ENCODE measurements at places on chromosomes 1 and 21.

GRCh38 chr21:17709266-17709611 is 96.5 kb upstream of the BTG3 start:
- DNase-seq: no peak

GRCh38 chr21:34023691-34024373 is 49.5 kb upstream of the MRPS6 start:
- no peak for DNase-seq

DNA sequence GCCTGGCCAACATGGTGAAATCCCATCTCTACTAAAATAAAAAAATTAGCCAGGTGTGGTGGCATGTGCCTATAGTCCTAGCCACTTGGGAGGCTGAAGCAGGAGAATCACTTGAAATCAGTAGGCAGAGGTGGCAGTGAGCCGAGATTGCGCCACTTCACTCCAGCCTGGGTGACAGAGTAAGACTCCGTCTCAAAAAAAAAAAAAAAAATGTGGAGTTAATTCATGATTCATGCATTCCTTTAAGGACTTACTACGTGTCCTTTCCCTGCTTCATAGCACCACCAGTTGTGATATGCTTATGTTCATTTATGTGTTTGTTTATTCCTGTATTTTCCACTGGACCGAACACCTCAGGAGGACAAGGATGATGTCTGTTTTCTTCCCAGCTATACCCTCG is 12.7 kb upstream of the PRELP start:
- no peak for DNase-seq

DNA sequence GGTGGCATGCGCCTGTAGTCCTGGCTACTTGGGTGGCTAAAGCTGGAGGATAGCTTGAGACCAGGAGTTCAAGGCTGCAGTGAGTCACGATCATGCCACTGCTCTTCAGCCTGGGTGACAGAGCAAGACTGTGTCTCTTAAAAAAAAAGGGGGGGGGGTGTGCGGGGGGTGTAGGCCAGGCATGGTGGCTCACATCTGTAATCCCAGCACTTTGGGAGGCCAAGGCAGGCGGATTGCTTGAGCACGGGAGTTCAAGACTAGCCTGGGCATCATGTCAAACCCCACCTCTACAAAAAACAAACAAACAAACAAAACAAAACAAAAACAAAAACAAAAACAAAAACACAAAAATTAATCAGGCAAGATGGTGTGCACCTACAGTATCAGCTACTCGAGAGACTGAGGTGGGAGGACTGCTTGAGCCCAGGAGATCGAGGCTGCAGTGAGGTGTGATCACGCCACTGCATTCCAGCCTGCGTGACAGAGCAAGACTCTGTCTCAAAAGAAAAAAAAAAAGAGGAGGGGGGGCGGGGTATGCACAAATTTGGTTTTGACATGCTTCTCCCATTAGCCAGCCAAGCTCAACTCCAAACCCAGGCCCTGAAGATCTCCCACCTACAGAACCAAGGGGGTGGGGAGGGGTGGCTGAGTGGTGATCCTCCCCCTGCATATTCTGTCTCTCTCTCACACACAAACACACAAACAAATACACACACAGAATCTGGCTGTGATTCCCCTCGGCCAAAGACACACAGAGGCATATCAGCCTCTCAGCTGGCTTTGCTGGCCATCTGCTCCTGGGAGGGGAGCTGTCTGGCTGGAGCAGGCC is 3.1 kb downstream of the PTAFR start:
- no peak for DNase-seq

GRCh38 chr1:203390298-203390697 is 39.4 kb upstream of the FMOD start:
- no peak for DNase-seq

- peak; percentile 76 for DNase-seq
These were observed 26.8 kb upstream of the CRNN start for GRCh38 chr1:152440635-152441471.

GRCh38 chr1:201703621-201704438 is 125.1 kb upstream of the IPO9 start:
- DNase-seq: peak; percentile 84

DNA sequence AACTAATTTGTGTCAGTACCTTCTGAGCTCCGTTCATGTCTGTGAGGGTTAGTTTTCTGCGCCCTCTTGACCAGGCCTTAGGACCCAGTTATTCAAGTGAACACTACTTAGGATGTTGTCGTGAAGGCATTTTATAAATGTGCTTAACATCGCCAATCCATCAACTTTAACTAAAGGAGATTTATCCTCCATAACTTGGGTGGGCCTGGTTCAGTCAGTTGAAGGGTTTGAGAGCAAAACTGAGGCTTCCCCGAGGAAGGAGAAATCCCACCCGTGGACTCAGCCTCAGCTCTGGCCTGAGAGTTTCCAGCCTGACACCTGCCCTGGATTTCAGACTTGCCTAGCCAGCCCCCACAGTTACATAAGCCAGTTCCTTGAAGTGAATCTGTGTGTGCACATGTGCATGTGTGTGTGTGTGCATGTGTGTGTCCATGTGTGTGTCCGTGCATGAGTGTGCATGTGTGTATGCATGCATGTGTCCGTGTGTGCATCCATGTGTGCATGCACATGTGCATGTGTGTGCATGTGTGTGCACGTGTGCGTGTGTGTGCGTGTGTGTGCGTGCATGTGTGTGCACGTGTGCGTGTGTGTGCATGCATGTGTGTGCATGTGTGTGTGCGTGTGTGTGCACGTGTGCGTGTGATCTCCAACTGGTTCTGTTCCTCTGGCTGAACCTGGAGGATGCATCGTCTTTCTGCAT is 62.1 kb upstream of the PDE9A start:
- no peak for DNase-seq

DNA sequence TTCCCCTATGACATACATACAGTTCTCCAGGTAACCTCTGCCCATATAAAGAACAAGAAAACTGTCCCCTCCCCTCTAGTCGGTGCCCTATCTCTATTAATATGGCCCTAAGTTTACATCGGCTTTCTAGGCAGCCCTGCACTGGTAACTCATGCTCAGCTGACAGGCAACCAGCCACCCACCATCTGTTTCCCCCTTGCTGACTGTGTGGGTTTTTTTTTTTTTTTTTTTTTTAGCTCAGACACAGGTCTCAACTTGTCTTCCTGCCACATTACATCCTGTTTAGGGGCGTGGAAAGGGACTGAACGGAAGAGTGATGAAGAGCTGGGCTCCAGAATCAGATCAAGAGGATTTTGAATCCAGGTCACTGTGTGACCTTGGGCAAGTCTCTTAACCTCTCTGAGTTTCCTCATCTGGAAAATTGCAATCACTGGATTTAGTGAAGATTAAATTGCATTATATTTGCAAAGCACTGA is 14.0 kb downstream of the LAPTM5 start:
- peak; percentile 70 for DNase-seq

DNA sequence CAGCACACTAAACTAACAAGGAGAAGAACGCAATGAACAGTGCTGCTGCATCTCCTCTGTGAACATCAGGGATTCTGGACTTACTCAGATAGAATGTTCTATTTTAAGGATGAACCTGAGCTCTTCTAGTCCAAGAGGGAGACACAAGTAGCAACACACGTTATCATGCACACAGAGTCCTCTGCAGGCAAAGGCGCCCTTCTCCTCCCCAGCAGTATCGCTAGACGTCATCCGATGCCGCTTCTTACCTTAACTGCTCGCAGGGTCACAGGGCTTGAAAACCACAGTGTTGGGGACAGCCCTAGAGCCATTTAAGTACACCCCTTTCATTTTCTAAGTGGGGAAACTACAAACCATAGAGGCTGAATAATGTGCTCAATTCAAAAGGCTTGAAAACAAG is 74.5 kb downstream of the HIVEP3 start:
- DNase-seq: no peak

- no peak for DNase-seq
These were observed 60.4 kb downstream of the MRPS6 start for GRCh38 chr21:34133802-34134201.

GRCh38 chr1:161359291-161359690 is 8.4 kb downstream of the CFAP126 start:
- no peak for DNase-seq

- no peak for DNase-seq
These were observed 34.4 kb downstream of the TTC39A start for GRCh38 chr1:51295926-51296325.

DNA sequence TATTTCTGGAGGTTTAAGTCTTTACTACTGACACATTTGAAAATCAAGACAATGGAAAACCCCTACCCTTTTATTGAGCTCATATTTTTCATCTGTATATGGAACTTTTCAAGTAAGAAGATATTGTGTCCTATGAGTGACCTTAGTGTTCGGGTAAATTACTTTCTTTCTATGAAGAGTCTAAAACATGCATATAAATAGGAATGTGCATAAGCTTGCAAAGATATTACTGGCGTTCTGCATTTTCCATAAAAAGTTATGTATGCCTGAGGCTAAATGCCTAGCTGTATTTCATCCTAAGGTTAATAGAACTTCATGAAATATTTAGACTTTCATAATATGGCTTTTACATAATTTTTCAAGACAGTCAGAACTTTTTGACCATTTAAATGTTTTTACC is 495.8 kb upstream of the ADAMTS5 start:
- DNase-seq: no peak

GRCh38 chr1:158355773-158356285 is 2.1 kb downstream of the CD1E start:
- DNase-seq: no peak

DNA sequence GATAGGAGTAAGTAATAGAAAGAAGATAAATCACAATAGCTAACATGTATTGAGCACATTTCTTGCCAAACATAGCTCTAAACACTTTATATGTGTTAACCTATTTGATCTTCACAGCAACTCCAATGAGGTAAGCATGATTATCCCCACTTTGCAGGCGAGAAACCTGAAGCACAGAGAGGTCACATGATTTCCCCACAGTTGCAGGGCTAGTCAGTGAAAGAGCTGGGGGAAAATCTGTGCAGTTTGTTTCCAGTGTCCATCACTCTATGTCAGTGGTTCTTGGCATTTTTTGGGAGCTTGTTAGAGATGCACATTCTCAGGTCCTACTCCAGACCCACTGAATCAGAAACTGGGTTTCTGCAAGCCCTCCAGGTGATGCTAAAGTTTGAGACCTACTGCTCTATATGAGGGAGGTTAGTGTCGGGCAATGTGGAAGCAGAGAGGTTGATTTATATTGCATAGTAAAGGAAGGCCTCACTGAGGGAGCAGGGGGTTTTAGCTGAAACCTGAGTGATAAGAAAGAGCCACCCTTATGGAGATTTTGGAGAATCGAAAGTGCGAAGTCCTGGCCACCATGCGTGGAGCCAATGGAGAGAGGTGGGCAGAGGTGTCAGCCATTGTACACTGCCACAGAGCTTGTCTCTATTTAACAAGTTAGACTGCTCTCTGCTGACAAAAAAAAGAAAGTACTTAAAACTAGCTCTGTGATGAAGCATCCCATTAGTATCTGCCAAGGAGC is 20.9 kb downstream of the MCOLN3 start:
- DNase-seq: no peak

GRCh38 chr1:239843541-239843940 is 248.1 kb upstream of the FMN2 start:
- DNase-seq: no peak

GRCh38 chr1:163295949-163296348 is 25.8 kb upstream of the NUF2 start:
- DNase-seq: no peak

DNA sequence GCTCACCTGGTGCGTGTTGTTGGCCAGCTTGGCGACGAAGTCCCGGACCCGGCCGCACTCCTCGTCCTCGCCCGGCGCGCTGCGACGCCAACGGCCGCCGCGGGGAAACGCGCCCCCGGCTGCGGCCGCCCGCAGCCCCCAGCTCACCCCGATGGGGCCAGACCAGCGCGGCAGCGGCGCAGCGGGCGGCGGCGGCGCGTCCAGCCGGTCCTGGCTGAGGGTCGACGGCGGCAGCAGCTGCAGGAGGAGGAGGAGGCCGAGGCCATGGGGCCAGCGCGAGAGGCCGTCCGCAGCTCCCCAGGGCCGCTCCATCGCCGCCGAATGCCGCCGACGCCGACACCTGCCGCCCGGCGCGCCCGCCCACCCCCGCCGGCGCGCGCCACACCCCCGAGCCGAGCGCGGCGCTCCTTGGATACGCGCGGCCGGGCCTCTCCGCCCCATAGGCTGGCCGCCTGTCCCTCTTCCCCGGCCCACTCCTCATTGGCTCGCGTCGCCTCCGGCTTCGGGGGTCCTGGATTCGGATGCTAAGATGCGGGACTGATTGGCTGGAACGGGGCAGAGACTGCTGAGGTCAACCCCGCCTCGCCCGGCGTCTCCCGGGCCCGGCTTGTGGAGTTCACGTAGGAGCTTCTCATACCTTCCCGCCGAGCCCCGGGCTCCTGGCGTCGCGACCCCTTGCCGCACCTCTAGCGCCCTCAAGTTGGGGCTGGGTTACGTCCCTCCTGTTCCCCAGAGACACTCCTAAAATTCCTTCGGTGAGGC is at the start of gene SORT1:
Gene SORT1 (minus strand): TSS at position 338 of the 762 bp plus-strand sequence. CDS start 26 bp downstream, at position 312.
- peak; percentile 56 for DNase-seq

DNA sequence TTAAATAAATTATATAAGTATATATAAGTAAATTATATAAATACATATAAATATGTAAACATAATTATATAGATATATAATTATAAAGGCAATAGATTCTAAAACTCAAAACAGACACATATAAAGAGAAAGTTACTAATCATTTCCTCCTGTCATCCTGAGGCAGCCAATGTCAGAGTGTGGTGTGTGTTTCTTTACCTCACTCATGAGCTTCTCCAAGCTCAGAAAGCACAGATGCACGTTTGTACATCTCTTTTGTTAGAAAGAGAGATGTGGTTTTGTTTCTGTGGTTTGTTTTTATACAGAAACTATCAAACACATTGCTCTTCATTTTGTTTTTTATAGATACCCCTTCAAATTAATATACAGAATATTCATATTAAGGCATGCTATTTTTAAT is 594.8 kb downstream of the USP25 start:
- DNase-seq: no peak

DNA sequence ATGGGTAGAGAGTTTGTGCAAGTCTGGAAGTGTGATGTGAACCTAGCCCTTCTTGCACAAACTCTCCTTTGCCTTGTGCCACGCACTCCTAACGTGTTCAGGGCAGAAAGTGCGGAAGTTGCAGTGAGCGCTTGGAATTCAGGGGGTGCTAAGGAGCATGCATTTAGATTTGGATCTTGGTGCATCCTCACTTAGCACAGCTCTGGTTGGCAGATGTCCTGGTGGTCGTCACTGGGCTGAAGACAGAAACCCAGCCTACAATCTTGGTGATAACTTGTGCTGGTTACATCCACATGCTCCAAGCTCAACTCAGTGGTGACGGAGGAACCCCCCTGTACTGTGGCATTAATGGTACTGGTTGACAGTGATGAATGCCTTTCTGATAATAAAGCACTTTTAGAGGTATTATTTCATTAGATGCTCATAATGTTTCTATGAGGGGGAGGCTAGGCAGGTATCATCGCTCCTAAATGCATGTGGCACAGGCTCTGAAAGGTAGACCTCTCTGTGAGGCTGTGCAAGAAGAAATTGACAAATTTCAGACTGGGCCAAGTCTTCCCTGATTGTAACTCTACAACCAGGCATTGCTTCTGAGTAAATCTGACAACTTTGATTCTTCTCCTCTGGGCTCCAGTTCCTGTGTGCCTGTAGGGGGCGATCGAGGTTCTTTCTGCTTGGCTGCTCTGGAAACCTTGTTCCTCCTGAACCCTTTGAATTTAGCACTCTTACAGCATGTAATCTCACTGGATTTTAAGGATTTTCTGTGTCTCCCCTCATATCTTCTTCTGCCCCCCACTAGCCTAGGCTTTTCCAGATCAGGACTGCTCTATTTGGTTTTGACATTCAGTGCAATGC is 40.6 kb downstream of the MAPKAPK2 start:
- DNase-seq: peak; percentile 81

Data from activated CD4-positive, alpha-beta T cell treated with anti-CD3 and anti-CD28 coated beads for 48 hours (primary cell).